ENCODE measurements at places on chromosomes 11 and 22.

DNA sequence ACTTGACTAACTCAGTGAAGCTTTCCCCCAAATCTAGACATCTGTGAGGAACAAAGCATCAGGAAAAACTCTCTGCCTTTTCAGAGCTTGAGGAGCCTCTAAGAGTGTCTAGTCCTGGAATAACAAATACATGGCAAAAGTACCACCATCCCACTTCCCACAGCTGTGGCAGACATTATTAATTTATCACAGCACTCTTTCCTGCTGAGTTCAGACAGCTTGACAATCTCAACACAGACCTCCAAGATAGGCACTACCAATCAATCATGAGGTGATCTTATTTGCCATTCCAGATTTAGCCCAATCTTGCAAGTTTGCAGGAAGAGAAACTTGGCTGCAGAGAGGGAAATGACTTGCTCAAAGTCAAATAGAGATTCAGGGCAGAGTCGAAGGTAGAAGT is 202.8 kb downstream of the MN1 start:
- no peak for DNase-seq

- no peak for DNase-seq
Observed at GRCh38 chr11:79159657-79160450, 281.0 kb downstream of the TENM4 start.

GRCh38 chr22:47724030-47724429 is 961.6 kb downstream of the TBC1D22A start:
- DNase-seq, result no peak

- DNase-seq, result no peak
Observed at GRCh38 chr22:47564158-47564450, 801.7 kb downstream of the TBC1D22A start.

DNA sequence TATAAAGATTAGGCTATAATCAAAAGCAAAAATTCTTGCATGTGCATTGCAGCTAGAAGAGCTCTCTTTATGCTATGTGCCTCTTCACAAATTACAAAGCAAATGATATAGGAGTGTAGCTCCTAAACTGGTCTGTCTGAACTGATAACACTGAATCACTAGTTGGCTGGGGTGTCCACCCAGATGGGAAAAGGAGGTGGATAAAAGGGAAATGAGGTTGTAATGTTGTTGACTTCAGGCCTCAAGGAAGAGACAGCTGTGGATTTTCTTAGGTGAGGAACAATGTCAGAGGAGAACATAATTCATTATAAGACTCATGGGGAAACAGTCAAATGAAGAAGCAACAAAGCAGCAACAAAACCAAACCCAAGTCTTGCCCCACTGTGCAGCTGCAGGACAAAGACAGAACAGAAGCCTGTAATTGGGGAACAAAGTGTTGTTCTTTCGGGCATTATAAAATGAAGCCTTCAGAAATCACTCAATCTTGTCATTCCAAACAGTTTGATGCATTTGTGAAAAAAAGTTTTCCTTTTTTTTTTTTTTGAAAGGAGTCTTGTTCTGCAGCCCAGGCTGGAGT is 130.1 kb upstream of the DDI1 start:
- DNase-seq, result no peak

DNA sequence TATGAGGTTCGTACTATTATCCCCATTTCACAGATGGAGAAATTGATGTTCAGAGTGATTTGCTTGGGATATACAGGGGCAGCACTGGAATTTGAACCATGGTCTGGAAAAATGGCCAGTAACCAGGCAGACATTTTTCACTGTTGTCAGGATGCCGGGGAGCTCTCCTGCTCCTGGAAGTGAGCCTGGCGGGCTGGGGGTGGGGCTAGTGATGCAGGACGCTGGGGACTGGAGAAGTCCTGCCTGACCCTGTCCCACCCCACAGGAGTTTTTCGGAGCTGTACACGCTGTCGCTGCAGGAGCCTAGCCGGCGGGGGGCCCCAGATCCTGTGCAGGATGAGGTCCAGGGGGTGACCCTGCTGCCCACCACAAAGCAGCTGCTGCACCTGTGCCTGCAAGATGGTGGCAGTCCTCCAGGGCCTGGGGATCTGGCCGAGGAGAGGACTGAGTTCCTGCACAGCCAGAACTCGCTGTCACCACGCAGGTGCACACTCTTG is 11.1 kb downstream of the SIPA1 start:
- DNase-seq, result no peak

DNA sequence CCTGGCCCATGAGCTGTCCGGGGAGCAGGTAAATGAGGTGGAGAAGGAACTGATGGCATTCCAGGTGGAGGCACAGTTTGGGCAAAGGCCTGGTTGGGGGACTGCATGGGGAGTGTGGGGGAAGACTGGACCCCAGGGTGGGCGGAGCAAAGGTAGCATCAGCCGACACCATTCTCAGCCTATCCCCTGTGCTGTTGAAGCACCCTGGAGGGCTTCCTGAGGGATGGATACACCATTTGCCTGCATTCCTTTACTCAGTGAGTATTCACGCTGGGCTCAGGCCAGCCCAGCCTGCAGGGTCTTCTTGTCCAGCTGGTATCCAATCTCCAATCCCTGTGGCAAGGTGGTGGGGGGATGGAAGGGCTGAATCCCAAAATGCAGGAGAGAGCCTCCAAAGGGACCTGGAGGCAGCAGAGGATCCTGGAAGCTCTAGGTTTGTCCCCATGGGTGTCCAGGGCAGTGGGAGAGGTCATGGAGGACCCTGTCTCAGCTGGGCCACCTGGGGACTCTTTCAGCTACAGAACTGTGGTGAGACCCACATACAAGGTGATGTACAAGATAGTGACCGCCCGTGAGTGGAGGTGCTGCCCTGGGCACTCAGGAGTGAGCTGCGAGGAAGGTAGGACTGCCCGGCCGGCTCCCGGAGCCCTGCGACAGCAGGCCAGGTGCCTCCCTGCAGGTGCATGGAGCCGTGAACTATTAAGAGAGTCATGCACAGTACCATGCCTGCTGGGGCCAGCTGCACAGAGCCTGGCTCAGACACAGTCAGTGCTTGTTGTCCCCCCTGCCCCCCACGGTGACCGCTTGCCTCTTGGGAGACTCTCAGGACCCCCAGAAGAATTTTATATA is 9.5 kb downstream of the EMID1 start:
- DNase-seq, result no peak

GRCh38 chr11:73347067-73347466 is 29.1 kb upstream of the RELT start:
- DNase-seq, result no peak

- DNase-seq, result no peak
Observed at GRCh38 chr22:41175546-41175945, 29.6 kb upstream of the L3MBTL2 start.

DNA sequence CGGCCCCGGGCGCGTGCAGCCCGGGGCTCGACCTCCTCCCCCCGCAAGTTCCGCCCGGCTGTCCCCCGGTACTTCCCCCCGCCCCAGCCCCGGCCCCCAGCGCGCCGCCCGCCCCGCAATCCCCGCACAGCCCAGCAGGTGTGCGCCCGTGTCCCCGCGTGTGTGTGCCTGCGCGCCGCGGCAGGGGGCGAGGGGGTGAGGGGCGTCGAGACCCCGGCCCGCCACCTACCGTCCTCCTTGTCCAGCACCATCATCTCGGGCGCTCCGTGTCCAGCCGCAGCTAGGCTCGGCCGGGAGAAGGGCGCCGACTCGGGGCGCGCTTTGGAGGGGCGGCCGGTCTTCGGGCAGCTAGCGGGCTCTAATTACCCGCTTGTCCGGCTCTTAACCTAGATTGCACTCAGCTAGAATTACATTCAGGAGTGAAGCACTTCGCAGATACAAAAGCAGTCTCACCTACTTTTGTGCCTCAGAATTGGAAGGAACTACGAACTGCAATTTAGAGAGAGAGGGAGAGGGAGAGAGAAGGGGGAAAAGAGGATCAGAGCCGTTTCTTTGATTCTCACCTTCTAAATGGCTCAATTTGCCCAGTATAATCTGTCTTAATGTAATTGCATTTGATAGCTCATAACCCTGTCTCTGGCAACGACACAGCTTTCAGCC is 439 bp downstream of the LMO1 start:
- no peak for DNase-seq

- no peak for DNase-seq
Observed at GRCh38 chr11:105867742-105868141, 154.3 kb downstream of the MSANTD4 start.

- DNase-seq, result peak; percentile 51
Observed at GRCh38 chr11:27705873-27706820, 5.9 kb upstream of the BDNF start.

DNA sequence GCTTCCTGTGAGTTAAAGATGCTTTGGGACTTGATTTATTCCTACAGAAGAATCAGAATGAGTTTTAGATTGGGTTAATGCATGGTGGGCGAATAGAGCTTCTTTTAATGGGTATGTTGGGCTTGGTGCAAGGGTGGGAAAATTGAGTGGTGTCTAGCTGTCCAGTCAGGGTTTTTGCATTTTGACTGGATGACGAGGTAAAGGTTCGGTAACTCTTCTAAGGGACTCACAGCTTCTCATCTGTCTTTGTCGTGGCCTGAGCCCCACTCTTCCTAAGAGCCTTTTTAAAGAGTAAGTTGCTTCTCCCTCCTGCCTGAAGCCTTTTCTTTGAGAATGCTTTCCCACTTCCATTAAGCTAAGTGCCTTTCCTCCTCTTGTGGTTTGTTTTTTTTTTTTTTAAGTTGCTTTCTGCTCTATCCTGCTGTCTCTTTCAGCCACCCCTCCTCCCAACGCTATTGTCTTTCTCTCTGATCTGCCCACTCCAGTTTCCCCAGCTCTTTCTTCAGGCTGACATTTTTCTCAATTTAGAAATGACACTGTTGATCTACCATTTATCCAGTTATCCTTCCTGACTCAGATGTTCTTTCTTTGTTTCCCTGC is 1.1 kb downstream of the DPF2 start:
- DNase-seq, result no peak

GRCh38 chr22:35887296-35887875 is 141.2 kb downstream of the RBFOX2 start:
- DNase-seq, result no peak

GRCh38 chr11:13495929-13496328 is at the start of gene PTH:
Gene PTH, minus strand, starts transcription at chr11:13495997. Its CDS starts 3,142 bp downstream, at chr11:13492855.
- DNase-seq, result no peak

DNA sequence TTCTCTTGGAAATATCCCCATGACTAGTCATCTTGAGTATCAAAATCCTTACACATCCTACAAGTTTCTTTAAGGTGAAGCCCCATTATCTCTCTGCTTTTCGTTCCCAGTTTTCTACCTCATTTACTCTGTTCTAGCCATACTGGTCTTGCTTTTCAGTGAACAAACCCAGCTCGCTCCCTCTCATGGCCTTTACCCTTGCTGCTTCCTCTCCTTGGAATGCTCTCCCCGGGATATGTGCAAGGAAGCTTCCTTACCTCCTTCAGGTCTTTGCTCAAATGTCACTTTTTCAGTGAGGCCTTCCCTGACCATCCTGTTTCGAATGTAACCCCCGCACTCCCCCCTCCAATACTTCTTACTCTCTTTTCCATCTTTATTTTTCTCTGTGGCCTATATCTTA is 331.8 kb downstream of the DYNC2H1 start:
- no peak for DNase-seq

DNA sequence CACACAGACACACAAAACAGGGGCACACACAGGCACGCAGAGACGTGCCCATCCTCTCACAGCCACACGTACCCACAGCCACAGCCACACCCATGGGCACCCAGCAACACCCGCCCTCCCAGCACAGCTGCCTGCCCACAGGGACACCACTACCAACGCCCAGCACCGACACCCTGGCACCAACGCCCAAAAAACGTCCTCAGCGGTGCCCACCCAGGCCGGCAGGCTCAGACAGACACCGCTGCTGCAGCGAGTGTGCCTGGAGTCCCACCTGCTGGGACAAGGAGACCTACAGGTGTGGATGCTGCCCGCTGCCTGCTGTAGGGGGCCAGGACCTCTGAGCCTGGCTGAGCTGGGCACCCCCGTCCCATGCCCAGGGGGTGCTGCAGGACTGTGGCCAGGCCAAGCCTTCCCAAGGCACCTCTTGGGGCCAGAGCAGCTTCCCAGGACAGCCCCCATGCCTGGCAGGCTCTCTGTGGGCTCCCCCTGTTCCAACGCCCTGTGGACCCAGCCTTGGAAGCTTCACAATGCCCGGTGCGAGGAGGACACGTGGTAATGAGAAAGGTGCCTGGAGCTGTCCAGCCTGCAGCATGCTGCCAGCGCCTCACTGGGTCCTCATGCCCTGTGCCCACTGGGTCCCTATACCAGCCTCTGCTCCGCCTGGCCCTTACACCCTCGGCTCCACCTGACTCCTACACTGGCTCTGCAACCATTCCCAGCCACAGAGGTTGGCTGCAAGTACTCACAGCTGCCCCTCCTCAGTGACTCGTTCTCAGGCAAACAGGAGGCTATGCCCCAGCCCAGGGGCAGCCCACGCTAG is 45.8 kb upstream of the TH start:
- no peak for DNase-seq

GRCh38 chr22:37283393-37283937 is 1.2 kb downstream of the CYTH4 start:
- no peak for DNase-seq

GRCh38 chr11:134502153-134502550 is 90.1 kb upstream of the B3GAT1 start:
- no peak for DNase-seq

GRCh38 chr11:94018721-94019120 is 2.4 kb upstream of the HEPHL1 start:
- no peak for DNase-seq

DNA sequence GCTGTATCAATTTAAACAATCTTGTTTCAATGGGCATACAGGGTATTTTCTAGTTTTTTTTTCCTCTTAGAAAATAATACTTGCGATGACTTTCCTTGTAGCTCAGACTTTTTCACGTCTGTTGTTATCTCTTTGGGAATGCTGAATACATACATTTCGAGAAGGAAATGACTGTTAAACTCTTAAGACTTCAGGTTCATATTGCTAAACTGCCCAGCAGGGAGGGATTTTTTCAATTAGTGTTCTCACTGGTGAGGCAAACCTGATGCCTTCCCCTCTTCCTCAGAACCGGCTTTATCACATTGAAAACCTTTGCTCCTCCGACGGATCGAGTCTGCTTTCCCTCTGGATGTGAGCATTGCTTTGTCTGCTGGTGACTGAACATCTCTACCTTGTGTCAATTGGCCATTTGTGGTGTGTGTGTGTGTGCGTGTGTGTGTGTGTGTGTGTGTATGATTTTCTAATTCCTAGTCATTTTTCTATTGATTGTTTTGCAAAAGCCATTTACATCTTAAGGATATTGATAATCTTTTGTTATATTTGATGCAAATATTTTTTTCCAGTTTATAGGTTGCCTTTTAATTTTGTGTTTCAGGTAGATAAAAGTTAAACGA is 6.6 kb downstream of the NEAT1 start:
- DNase-seq, result peak; percentile 55

GRCh38 chr22:42072606-42073330 is 1.3 kb upstream of the PHETA2 start:
- no peak for DNase-seq
